ENCODE measurements at places on chromosomes 4 and X.
A peak's percentile ranks its signal among the peaks of the same experiment; 100 is the strongest.

- no peak for DNase-seq
Observed at GRCh38 chr4:163063891-163064290, 102.8 kb downstream of the NAF1 start.

DNA sequence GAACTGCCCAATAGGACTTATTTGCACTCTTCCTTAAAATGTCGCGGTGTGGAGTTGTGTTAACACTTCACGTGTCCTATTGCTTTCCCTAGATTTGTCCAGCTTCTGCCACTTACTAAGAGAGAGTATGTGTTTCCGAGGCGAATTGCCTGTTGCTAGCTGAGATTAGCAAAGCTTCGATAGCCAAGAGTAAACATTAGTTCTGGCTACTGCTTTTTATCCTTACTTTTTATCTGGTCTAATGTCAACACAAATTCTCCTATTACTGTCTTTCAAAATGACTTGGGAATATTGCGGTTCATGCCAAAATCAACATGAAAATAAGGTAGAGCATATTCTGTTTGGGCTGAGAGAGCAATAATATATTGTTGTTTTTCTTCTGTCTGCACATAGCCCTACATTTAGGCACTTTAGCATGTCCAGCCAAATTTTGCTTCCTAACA is 90.4 kb upstream of the VEGFC start:
- DNase-seq: no peak

DNA sequence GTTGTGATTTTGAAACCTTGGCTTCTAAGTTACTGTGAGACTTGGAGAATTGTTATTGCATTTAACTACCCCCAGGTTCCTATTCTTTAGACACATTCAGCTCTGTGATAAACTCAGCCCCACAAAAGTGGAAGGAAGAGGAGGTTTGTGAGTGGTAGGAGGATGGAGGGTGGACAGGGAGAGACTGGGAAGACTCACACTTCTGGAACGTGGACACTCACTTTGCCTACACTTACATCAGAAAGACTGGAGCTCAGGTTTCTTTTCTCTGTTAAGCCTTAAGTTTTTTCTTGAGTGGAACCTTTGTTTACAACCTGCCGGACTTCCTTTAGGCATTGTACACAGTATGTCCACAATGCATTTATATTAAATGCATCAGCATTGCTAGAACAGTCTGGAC is 99.0 kb downstream of the AREG start:
- DNase-seq: no peak

DNA sequence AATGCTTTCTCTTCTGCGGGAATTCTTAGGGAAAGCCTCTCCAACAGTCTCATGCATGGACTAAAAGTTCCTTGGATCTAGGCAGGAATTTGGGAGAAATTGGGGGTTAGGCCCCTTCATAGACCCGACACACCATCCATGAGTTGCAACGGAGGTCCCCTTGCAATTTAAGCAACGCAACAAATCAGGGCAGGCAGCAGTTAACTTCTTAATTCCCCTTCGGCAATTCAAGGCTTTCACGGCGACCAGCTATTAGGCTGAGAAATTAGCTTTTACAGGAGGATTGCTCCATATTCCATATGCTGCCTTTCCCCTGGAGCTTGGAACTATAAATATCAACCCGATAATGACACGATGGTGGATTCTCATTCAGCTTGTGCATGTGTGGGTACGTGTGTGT is 241.0 kb downstream of the SHOX start:
- DNase-seq: no peak

DNA sequence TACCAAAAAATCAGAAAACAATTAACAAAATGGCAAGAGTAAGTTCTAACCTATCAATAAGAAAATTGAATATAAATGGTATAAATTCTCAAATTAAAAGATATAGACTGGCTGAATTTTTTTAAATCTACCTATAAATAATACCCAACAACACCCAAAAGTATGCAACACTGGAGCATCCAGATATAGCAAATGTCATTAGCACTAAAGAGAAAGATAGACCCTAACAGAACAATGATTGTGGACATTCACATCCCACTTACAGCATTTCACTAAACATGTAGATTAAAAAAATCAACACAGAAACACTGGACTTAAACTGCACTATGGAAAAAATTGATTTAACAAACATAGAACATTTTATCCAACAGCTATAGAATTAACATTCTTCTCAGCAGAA is 673.0 kb upstream of the GRID2 start:
- DNase-seq: no peak

DNA sequence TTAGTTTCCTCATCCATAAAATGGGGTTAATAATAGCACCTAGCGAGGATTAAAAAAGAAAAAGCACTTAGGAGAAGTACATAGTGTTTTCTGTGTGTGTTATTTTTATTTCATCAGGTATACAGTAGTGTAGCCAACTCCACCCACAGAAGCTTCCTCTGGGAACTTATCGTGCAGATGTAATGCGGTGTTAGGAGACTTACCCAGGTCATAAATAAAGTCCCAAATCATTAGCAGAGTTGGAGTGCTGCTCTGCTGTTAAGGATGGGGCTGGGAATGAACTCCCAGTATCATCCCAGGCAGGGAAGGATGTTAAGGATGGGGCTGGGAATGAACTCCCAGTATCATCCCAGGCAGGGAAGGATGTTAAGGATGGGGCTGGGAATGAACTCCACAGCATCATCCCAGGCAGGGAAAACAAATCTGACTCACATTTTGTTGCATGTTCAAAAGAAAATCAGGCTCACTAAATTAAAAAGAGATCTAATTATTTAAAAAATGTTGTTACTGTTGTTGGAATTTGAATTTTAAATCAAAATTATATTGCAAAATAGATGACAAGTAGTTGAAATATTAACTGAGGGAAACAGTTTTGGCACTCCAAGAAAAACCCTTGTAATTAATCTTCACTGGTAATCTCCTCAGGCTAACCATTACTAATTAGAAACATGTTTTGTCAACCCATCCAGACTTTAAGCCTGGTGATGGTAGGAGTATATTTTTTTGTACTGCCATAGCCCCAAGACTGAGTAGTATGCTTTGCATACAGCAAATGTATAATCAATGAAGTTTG is 10.2 kb upstream of the SFRP2 start:
- DNase-seq: no peak

- no peak for DNase-seq
Observed at GRCh38 chr4:6372649-6373525, 99.5 kb downstream of the PPP2R2C start.

GRCh38 chrX:19515615-19516105 is 352 bp upstream of the MAP3K15 start:
- no peak for DNase-seq

GRCh38 chr4:44861756-44862155 is 135.4 kb upstream of the GNPDA2 start:
- DNase-seq: no peak

DNA sequence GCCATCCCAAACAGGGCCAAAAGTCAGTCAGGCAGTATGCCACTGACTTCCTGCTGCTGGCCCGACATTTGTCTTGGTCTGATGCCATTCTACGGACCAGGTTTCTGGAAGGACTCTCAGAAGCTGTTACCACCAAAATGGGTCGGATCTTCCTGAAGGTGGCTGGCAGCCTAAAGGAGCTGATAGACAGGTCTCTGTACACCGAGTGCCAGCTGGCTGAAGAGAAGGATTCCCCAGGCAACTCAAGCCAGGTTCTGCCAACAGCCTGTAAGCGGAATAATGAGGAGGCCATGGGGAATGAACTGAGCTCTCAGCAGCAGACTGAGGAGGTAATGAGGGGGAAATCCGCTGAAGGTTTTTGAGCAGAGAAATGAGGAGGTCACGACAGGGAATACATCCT is 95.7 kb downstream of the RTL9 start:
- DNase-seq: no peak

- no peak for DNase-seq
Observed at GRCh38 chr4:76194325-76194724, 19.3 kb downstream of the SCARB2 start.

GRCh38 chr4:147590249-147590920 is 26.8 kb upstream of the TMEM184C start:
- DNase-seq: no peak

DNA sequence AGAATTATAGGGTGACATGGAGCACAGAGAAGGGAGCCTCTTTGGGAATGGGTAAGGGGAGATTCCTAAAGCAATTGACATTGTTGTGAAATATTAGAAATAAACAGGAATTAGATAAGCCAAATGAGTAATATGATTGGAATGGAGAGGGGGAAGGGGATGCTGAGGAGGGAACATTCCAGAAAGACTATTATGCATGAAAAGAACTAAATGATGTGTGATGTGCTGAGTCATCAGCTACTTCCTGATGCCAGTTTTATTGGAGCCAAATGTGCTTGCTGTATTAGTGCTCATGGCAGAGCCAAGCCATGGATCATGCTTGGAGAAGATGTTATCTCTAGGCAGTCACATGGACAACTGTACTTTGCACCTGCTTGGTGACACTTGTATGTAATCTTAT is 189.0 kb upstream of the HCCS start:
- DNase-seq: no peak

DNA sequence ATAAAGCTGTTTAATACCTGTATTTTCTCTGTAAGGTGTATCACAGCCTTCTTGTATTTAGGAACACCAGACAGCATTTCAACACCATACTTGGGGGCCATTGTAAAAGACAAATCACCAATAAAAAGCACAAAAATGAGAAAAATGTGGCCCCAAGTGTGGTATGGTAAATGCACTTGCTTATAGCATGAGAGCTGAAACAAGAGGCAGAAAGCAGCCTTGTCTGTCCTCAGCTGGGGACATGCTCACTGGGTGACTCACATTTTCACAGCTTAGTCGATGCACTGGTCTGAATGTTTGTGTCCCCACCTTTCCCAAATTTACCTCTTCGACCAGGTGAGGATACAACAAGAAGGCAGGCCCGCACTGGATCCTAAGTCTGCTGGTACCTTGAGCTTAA is 639.7 kb upstream of the AGA start:
- DNase-seq: no peak

DNA sequence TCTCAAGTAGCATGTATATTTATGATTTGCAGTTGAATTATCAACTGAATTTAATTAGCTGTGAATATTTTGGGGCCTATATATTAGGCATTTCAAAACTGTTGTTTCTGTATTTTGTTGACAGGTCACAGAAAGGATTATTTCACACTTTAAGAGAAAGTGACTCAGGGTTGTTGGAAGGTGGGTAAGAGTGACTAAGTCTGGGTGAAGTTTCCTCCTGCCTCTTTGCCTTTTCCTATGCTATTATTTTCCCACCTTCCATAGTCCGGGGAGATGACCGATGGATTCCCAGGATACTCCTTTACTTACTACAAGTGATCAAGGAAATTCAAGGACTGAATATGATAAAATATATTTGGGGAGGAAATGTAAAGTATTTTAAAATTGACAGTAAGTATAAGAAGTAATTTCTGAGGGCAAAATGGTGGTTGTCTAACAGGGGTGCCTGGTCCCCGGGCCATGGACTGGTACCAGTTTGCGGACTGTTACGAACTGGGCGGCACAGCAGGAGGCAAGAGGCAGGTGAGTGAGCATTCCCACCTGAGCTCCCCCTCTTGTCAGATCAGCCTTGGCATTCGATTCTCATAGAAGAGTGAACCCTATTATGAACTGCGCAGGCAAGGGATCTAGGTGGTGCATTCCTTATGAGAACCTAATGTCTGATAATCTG is 175.5 kb upstream of the GPRIN3 start:
- DNase-seq: no peak

DNA sequence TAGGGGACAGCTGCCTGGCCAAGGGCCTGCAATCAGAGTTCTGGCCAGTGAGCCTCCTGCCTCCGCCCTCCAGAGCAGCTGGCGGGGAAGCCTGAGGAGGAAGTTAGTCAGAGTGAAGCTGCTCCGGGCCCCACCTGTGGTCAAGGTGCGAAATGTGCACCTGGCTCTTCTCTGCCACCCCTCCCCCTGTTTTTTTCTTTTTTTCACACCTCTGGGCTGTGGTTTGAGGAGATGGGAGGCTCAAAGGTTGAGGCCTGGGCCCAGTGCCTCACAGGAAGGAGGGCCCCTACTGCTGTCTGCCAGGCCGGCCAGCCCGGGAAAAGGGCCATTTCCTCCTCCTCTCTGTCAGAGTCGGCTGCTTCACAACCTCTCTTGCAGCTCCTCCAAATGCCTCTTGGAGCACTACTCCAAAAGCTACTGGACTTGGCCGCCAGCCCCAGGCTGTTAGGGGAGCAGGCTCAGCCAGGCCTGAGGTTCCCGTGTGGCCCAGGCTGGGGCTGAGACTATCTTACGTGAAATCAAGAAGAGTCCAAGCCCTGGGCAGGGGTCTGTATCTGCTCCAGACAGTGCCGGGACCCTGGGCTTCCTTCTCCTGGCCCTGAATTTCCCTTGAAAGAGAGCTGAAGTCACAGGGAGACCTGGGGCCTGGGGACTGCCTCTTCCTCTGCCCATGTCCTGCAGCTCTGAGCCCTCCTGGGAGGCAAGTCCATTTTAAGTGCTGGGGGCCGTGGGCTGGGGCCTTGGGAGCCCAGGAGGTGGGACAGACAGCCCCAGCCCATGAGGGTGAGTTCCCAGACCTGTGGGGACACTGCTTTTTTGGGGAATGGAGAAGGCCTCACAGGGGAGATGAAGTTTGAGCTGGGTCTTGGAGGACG is 4.5 kb upstream of the CXCR3 start:
- DNase-seq: peak; percentile 73

GRCh38 chr4:88226143-88226542 is 58.2 kb downstream of the PPM1K start:
- no peak for DNase-seq

DNA sequence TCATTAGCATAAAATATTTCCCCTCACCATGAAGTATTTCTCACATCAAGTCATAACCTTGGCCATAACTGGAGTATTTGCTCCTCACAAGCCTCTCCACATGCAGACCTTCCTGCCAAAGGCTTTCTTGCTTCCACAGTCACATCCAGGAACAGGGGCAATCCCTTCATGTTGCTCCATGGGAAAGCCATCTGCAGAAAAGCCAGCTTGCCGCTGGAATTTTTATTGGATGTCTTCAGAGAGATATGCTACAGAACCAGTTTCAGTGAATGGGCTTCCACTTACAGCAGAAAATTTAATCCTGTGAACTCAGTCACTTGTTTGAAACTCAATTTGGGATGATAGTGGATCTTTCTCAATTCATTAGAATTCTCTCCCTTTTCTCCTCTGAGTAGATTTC is 3.2 kb upstream of the CDKN2AIP start:
- no peak for DNase-seq

DNA sequence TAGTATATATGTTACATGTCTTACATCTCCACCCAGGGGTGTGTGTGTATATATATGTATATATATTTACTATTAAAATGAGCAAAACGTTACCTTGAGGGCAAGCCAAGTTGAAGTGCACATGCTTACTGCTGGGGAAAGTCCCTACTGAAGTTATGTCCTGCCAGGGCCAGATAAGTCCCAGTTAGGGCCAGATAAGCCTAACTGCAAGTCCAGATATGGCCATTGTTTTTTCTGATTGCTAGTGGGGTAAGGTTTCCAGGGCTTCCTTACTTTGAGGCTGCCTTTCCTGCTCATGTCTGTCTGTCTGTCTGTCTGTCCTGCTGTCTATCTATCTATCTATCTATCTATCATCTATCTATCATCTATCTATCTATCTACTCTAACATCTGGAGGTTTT is 19.3 kb upstream of the ZNF81 start:
- DNase-seq: no peak

DNA sequence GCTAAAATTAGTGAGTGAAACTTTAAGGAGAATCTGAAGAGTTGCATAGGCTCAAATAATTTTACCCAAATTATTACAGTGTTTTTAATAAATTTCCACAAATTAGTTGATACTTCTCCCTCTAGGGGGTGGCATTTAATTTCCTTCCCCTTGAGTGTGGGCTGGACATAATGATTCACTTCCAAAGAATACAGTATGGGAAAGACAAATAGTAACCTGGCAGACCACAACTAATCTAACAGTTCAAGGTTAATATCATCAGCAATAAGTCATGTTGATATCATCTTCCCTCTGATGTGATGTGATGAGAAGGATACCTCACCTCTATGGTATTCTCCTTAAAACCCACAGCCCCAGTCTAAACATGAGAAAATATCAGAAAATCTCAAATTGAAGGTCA is 15.5 kb downstream of the PFKFB1 start:
- no peak for DNase-seq

All from T-helper 22 cell (primary cell).